Cerebellum (tissue), 4 donors: ENCODE measurements at places on chromosomes 12 and 14. TPM values are rescaled to one million over a fixed set of nuclear protein-coding genes. Genes with fewer than 3 reads are reported as not detected.

DNA sequence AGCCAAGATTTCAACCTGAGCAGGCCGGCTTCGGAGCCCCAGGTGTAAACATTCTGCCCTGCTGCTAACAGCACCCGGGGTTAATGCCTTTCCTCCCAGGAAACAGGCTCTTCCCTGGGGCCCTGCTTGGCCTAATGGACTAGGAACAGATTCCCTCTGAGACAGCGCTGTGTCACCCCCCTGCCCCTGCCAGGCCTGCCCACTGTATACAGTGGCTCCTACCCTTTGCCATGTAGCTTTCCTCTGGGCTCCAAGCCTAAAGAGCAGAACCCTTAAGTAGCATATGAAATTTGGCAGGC lies 28.3 kb upstream of the BCDIN3D start:
- DNase-seq: no peak

DNA sequence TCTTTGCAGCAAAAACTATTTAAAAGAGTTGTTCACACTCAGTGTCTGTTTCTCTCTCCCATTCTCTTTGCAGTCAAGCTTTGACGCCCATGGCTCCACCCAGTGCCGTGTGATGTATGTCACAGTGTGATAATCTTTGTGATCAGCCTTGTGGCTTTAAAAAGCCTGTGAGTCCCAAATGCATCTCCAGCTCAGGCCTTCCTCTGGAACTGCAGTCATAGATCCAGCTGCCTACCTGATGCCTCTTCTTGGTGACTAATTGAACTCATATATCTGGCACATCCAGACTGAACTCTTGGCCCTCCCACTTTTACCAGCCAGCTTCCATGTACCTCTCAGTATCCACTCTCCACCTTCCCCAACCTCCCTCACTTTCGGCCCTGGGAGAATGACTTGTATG lies 182.8 kb upstream of the ARHGAP5 start:
- DNase-seq: no peak

GPR84 gene
- total RNA-seq: 0.36 TPM

GRCh38 chr12:130086248-130086647 lies 76.0 kb upstream of the FZD10 start:
- DNase-seq: no peak

DNA sequence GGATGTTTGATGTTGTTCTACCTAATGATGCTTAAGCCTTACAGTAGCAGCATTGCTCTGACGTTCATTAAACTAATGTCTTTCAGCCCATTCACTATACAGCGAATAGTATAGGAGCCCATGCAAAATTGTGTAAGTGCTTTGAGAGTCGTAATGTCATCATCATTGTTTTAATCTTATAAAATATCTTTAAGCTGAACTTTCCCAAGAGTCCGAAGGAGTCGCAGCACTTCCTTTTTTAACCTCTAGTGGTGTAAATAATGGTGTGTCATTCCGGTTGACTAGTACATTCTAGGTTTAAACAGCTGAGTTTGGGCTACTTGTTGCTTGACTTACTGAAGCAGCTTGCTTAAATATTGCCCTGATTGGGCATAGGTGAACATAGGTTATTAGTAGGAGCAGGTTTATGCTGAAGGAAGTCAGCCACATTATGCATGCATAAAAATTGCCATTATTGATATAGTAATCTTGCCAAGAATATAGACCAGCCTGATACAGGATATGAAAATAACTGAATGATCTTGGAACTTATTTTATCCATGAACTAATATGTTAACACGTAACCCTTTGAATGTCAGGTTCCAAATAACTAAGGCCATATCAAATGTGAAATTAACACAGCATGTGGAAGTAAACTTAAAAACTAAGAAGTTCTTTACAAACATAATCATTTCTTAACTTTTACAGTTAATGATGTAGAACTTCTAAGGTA lies 2.6 kb downstream of the WNK1 start:
- DNase-seq: peak; percentile 24

TSPAN11 gene
- 17.3 TPM for total RNA-seq

GRCh38 chr14:50512463-50512862 lies 19.9 kb downstream of the MAP4K5 start:
- no peak for DNase-seq
